Stimulated activated naive CD4-positive, alpha-beta T cell treated with Interleukin-2 at 50 U/mL for 16 hours (primary cell): ENCODE measurements at places on chromosomes 16 and 17.
A peak's percentile ranks its signal among the peaks of the same experiment; 100 is the strongest.

DNA sequence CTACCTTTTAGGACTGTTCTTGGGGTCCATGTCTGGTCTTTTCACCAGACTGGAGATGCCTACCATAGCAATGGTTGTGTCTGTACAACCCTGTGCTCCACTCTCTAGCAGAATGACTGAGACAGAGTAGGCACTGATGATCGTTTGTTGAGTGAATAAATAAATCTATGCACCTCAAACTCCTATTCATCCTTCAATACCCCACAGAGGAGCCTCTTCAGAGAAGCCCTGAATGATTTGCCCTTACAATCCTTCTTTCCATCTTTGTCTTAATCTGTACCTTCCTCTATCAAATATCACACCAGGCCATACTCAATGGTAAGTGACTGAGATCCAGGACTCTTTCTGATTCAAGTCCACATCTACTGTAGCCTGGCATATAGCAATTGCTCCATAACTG lies 23.3 kb downstream of the PIMREG start:
- no peak for DNase-seq

DNA sequence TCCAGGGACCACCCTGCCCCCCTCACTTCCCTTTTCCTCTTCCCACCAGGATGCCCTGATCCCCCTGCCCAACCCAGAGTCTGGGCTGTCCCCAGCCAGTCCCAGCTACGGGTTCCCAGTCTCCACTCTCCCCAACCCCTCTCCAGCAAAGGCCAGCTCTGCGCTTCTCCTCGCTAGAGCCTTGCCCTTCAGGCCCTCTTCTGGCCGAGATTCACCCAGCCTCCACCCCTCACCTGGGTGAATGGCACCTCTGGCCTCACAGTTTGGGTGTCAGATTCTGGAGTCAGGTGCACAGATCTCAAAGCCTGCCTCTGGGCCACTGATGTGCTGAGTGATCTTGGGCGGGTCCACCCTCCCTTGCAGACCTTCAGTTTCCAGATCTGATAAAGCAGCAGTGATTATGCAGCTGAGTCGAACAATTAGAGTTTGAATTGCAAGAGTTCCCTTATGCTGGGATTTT lies 185.6 kb upstream of the TNRC6C start:
- no peak for DNase-seq

DNA sequence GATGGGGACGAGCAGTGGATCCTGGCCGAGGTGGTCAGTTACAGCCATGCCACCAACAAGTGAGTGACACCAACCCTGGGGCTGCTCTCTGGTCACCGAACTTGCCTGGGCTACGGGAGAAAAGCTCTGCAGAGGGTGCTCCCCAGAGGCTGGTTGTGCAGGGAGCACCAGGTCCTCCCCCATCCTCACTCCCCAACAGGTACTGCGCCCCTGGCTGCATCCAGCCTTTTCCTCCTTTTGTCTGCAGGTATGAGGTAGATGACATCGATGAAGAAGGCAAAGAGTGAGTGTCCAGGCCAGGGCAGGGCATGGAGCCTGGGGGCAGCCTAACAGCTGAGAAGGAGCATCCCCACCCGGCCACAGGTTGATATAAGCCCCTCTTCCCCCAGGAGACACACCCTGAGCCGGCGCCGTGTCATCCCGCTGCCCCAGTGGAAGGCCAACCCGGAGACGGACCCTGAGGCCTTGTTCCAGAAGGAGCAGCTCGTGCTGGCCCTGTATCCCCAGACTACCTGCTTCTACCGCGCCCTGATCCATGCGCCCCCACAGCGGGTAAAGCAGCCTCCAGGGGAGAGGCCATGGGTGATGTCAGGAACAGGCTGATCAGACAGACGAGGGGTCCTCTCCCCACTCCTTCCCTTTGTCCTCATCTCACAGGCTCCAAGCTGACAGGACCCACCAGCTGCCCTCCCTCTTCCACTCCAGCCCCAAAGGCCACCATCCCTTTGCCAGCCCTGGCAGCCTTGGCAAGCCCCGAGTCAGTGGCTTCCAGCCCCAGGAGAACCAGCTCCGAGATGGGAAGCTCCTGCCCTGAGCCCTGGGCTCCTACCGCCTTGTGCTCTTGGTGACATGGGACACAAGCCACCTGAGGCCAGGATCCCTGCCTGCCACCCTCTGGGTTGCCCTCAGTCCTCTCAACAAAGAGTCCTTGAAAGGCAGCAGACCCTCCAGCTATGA lies 6.2 kb downstream of the SULT1A2 start:
- no peak for DNase-seq

GRCh38 chr16:19132898-19133297 lies 19.1 kb downstream of the ITPRIPL2 start:
- DNase-seq = no peak

GRCh38 chr17:51166198-51166986 lies at the start of gene NME2:
NME2 (plus strand) TSS chr17:51166411; CDS start chr17:51166831, 420 bp downstream.
- DNase-seq = peak; percentile 64

DNA sequence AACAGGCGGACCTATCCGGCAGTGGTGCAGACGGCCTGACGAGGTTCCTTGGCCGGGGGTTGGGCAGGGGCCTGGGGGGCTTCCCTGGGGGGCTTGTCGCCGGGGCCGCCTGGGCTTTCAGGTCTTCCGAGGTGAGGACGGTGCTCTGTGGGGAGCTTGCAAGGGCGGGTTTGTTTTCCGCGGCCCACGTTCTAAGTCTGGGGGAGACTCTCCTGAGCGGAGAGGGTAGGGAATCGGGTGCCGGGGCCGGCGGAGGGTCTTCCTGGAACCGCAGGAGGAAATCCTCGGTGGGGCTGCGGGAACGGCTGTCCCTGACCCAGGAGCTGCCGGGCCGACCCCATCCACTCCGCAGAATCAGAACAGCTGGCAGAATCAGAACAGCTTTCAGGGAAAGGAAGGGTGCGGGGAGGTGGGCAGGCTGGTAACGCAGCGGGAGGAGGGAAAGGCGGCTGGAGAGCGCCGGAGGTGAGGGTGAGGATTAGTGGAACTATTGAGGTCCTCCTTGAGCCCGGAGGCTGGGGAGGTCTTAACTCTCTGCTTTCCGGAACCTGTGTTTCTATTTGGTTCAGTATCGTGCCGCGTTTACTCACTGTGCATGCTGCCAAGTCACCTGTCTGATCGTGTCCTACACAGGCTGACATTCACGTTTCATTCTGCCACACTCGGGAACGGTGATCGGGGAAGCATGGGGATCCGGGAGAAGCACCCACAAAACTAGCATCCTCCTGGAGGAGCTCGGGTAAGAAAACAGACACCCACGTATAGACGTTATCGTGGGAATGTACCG lies 28.9 kb downstream of the CPSF4L start:
- peak; percentile 46 for DNase-seq

DNA sequence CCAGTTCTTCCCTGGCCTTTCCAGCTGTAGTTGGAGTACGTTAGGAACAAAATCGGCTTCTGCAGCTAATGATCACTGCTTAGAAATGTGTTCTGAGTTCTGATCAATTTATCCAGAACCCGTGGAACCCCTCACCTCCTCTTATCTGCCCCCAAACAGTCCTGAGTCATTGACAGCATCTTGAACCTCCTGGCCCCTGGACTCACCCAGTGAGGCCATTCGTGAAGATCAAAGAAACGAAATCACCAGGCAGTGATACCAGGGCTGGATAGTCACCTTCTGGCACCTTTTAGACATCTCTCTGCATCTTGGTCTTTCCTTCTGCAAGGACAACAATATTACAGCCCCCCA lies 17.0 kb upstream of the EXOC7 start:
- DNase-seq = no peak

- no peak for DNase-seq
These were observed 290.6 kb upstream of the CCL2 start for GRCh38 chr17:33964344-33964979.

DNA sequence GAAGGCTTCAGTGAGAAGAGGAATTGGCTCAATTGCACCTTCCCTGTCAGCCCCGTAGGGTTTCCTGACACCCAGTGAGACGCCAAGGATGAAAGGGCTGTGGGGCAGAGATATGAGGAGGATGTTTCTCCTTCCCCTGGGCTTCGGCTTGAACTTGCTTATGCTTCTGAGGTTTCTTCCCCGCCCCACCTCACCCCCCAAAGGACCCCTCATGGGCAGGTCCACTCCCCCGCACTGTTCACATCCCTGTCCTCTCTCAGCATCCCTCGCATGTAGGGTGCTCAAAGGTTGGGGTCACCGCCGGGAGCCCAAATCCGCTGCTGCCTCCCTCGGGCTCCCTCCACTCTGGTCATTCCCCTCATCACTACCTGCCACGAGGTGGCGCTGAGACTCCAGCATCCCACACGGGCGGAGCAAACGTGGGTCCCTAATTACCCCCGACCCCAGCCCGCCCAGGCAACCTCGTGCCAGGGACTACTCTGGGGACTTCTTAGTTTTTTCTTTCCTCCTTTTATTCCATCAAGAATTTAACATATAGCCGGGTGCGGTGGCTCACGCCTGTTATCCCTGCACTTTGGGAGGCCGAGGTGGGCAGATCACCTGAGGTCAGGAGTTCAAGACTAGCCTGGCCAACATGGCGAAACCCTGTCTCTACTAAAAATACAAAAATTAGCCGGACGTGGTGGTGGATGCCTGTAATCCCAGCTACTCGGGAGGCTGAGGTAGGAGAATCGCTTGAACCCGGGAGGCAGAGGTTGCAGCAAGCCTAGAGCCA lies 3.3 kb upstream of the TRARG1 start:
- DNase-seq = peak; percentile 57

GRCh38 chr17:17921192-17922069 lies 50.8 kb downstream of the TOM1L2 start:
- no peak for DNase-seq

- no peak for DNase-seq
These were observed 92.4 kb upstream of the HS3ST2 start for GRCh38 chr16:22721511-22722100.

DNA sequence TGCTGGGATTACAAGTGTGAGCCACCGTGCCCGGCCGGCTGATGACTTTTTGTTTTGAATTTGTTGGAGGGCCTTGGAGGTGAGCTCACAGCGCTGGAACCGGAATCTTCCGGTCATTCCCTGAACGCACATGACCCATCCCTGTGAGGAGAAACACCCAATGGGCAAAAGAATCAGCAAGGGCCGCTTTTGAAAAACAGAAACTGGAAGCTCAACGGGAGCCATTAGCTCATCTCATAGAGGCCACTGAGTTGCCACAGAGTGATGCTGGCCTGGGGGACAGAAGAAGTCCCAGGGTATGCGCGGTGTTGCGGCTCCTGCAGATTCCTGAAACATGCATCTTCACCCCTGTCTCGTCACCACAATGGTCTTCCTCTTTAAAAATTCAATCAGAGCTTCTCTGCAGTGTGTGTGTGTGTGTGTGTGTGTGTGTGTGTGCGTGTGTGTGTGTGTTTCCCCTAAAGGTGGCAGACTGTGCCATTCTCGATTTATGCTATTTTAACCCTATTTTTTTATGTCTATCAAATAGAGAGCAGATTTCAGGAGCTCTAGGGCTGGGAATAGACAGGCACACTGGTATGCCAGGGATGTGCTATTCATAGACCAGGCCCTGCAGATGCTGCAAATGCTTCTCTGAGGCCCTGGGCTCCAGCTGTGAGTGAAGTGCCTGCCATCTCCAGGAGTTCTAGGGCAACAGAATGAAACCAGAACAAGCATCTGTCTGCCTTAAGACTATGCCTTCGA lies 68.3 kb downstream of the MARCHF10 start:
- no peak for DNase-seq

GRCh38 chr17:27545562-27546229 lies 85.3 kb upstream of the LGALS9 start:
- no peak for DNase-seq

DNA sequence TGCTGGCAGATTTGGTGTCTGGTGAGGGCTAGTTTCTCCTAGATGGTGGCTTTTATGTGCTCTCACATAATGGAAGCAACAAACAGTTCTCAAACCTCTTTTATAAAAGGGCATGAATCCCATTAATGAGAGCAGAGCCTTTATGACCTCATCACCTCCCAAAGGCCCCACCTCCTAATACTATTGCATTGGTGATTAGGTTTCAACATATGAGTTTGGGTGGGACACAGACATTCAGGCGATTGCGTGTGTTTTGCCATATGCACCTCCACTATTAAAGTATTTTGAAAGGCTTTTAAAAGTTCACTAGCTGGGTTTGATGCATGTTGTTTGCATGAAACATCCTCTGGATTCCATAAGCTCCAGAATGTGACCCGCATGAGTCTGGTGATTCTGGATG lies 24.4 kb upstream of the DNAJA2 start:
- no peak for DNase-seq

- no peak for DNase-seq
These were observed 368.8 kb downstream of the SNX29 start for GRCh38 chr16:12345349-12345748.

GRCh38 chr16:84138824-84139627 lies 6.0 kb downstream of the HSDL1 start:
- DNase-seq = no peak

DNA sequence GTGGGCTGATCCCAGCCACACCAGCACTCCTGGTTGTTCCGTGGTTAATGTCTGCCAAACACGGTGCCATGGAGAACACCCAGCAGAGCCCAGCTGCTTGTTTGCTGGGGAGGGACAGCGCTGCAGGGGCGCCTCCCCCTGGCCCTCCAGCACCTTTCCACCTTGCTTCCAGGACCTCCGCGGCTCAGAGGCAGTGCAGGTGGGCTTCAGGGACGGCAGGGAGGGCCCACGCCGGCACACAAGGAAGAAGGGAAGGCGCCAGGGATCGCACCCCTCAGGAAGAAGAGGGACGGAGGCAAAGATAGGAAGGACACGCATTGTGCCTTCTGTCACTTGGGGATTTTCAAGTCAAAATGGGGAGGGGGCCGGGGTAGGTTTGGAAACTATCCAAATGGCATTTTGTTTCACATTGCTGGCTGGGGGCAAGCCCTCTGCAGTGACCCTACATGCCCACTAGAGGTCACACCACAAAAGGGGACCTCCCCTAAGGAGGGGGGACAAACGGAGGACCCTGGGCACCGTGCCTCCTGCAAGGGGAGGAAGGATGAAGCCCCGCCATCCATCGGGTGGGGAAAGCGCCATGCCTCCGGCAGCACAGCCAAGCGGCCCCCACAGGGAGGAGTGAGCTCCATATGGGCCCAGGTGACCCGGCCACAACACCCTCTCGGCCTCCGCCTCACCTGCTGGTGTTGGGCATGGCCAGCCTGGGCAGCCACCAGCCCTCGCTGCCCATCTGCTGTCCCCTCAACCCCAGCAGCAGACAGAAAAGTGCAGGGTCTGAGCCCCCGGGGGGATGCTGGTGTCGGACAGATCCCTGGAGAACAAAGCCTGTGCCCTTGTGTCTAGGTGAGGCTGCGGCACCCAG lies 7.5 kb upstream of the C16orf95 start:
- DNase-seq = peak; percentile 14

DNA sequence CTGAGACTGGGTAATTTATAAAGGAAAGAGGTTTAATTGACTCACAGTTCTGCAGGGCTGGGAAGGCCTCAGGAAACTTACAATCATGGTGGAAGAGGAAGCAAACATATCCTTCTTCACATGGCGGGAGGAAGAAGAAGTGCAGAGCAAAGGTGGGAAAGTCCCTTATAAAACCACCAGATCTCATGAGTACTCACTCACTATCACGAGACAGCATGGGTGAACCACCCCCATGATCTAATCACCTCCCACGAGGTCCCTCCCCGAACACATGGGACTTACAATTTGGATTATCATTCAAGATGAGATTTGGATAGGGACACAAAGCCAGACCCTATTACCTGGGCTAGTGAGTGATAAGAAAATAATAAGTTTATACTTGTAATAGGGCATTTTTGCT lies 70.6 kb upstream of the HS3ST2 start:
- DNase-seq = no peak
